ENCODE measurements at places on chromosomes 6 and 20. TPM values are rescaled to one million over a fixed set of nuclear protein-coding genes. Genes with fewer than 3 reads are reported as not detected.

GRCh38 chr6:10690651-10691445 lies 3.6 kb downstream of the C6orf52 start:
- no peak for DNase-seq
- H3K4me1 ChIP-seq: peaks cover 9% of the 10 kb centered on the region
- no peak overlapping the region for H3K4me3 ChIP-seq
- no peak overlapping the region for H3K27ac ChIP-seq
- no peaks in the 10 kb centered on the region for H3K27me3 ChIP-seq

Gene RAB44
- total RNA-seq: not detected

DNA sequence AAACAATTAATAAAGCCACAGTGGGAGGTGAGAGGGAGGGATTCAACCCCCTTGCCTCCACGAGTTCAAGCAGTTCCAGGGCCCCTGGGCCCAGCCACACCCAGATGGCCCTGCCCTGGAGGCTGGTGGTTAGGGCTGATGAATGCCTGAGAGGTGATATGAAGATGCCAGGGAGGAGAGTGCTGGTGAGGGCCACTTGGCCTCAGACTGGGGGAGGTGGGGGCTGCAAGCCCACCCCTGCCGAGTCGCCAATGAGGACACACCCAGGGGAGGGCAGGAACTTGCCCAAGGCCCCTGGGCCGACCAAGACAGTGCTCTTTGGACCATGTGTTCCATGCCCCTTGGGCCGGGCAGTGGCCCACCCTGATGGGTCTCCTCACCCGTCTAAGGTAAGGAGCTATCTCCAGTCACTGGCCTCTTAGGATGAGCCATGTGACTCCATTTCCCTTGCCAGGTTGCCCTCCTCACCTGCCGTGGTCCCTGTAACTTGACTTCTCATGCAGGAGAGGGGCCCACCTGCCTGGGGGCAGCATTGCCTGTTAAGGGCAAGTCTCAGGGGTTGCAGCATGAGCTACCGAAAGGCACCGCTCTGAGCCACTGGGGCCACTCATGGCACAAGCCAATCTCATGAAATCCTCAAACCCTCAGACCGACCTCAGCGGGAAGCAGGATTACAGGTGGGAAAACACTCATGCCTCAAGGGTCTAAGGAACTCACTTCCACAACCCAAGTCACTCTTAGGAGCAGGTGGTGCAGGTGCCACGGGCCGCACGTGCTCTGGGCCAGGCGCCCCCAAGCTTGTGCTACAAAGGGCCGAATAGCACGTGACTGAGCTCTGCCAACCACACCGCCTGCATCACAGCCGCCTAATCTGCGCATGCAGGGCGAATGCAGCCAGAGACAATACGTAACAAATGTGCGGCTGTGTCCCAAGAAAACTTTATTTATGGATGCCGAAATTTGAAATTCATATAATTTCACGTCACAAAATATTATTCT lies 147.4 kb upstream of the MLN start:
- no peak for DNase-seq
- H3K4me1 ChIP-seq: no peaks in the 10 kb centered on the region
- no peak overlapping the region for H3K4me3 ChIP-seq
- H3K36me3 ChIP-seq: no peaks in the 10 kb centered on the region
- H3K27ac ChIP-seq: no peak overlapping the region

Gene BIRC7
- total RNA-seq: not detected

Gene LIN28B
- total RNA-seq: 0.11 TPM

Gene BHLHE23
- total RNA-seq: not detected

Gene ID4
- total RNA-seq: 1.4 TPM
